ENCODE measurements at places on chromosomes 13 and 19. TPM values are rescaled to one million over a fixed set of nuclear protein-coding genes. Genes with fewer than 3 reads are reported as not detected.
A peak's percentile ranks its signal among the peaks of the same experiment; 100 is the strongest.

SLC7A1 gene
- 1.1 TPM for total RNA-seq

PSG5 gene
- not detected for total RNA-seq

ZNF723 gene
- not detected for total RNA-seq

KLK2 gene
- total RNA-seq = not detected

GRCh38 chr19:49474542-49474924 is 518 bp downstream of the FLT3LG start:
- DNase-seq = no peak

- DNase-seq = no peak
These were observed 41.6 kb downstream of the TM9SF2 start for GRCh38 chr13:99542788-99543406.

GRCh38 chr13:107170270-107170931 is 602.5 kb upstream of the ARGLU1 start:
- no peak for DNase-seq

DNA sequence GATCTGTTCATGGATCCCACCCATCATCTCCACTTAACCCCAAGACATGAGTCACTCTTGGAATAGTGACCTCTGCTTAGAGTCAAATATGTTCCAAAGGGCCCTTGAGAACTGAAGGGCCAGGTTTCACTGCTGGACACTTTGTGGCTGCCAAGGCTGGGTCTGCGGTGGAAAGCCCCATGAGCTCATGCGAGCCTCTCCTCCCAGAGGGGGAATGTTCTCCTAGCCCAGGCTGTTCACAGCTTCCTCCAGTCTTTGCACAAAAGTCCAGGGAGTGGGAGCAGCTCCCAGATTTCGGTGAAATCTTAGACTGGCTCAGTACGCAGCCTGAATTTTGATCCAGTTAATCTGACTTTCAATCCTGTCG is 732 bp upstream of the DCLK1 start:
- no peak for DNase-seq

DNA sequence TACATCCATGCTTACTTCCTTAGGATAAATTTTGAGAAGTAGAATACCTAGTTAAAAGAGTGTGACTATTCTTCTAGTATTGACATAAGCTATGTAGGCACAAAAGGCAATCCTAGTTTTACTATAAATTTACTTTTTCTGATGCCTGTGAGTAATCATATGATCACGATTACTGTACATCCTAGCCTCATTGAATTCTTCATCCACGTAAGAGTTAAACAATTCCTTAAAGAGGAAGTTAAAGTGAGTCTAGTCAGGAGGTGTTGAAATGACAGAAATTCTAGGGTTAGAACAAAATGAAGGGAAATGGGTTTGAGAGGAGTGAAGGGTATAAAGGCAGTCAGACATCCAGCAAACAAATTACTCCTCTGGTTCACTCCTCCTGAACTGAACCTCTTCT is at the start of gene ACOD1:
Gene ACOD1, plus strand, starts transcription at position 363 of the 400 bp plus-strand sequence. CDS start 48 bp downstream, outside the sequence.
- no peak for DNase-seq

DNA sequence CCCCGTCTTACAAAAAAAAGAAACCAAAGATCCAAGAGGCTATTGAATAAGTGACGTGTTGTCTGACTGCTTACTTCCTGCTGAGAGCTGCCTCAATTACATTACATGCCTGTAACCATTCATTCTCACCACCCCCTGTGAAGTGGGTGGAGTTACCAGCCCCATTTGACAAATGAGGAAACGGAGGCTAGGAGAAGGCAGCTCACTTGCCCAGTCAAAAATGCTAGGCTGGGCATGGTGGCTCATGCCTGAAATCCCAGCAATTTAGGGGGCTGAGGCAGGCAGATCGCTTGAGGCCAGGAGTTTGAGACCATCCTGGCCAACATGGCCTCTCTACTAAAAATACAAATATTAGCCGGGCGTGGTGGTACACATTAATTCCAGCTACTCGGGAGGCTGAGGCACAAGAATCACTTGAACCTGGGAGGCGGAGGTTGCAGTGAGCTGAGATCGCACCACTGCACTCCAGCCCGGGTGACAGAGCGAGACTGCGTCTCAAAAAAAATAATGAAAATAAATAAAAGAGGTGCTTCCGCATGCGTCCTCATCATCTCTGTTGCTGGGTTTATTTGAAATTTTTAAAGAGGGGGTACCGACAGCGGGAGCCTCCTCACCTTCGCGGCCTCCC is 499 bp downstream of the LSM7 start:
- DNase-seq = no peak

DNA sequence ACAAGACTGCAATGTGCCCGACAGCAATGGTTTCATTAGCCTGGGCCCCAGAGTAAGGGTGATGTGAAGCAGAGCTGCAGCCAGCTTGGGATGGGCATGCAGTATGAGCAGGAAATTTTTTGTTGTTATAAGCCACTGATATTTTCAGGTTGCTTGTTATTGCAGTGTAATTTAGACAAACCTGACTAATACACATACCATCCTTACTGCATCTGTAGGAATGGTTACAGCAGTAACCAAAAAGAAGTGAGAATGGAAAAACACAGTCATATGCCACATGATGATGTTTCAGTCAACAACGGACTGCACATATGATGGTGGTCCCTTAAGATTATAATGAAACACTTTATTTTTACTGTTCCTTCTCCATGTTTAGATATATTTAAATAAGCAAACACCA is 8.6 kb upstream of the POMP start:
- no peak for DNase-seq

GRCh38 chr13:47085346-47085745 is 188.5 kb upstream of the HTR2A start:
- DNase-seq = no peak

GRCh38 chr13:35992964-35993363 is 138.2 kb downstream of the DCLK1 start:
- no peak for DNase-seq

DNA sequence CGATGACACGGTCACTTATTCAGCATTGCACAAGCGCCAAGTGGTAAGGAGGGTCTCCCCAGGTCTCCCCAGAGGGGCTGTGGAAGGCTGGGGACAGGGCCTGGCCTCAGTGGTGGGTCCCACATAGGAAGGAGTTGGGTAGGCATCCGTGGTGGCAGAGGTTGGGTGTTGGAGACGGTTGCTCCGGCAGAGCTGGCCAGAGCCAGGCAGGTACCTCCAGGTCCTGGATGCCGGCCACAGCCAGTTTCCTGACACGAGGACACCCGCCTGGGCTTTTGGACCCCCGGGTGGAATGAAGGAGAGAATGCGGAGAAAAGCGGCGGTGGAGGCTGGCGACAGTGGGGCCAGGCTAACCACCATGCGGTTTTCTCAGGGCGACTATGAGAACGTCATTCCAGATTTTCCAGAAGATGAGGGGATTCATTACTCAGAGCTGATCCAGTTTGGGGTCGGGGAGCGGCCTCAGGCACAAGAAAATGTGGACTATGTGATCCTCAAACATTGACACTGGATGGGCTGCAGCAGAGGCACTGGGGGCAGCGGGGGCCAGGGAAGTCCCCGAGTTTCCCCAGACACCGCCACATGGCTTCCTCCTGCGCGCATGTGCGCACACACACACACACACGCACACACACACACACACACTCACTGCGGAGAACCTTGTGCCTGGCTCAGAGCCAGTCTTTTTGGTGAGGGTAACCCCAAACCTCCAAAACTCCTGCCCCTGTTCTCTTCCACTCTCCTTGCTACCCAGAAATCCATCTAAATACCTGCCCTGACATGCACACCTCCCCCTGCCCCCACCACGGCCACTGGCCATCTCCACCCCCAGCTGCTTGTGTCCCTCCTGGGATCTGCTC is 1.3 kb upstream of the FFAR1 start:
- peak; percentile 45 for DNase-seq

GRCh38 chr19:43809762-43810696 is 7.8 kb upstream of the LYPD5 start:
- no peak for DNase-seq

DNA sequence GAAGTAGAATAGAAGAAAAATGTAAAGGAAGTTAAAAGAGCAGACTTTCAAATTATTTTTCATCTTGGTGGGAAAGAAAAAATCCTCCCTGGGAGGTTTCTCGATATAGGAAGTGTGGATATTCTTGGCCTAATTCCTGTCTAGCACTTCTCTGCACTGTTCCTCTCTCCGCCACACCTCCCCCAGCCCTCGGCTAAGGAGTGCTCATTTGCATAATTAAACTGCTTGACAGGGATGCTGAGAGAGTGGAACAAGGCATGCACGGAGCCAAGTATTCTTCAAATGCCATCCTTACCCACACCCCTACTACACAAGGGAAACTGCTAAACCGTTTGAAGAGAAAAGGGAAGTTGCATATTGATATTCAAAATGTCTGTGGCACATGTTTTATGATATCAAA is 511.0 kb upstream of the HTR2A start:
- no peak for DNase-seq

DNA sequence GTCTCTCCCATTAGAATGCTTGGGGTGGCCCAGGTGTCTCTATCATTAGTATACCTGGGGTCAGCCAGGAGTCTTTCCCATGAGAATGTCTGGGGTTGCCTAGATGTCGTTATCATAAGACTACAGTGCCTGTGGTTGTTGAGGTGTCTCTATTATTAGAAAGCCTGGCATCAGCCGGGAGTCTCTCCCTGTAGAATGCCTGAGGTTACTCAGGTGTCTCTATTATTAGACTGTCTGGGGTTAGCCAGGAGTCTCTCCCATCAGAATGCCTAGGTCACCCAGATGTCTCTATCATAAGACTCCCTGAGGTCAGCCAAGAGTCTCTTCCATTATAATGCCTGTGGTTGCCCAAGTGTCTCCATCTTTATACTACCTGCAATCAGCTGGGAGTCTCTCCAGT is 1541.1 kb downstream of the UQCRFS1 start:
- DNase-seq = peak; percentile 2
